ENCODE measurements at places on chromosomes 5 and 9.

DNA sequence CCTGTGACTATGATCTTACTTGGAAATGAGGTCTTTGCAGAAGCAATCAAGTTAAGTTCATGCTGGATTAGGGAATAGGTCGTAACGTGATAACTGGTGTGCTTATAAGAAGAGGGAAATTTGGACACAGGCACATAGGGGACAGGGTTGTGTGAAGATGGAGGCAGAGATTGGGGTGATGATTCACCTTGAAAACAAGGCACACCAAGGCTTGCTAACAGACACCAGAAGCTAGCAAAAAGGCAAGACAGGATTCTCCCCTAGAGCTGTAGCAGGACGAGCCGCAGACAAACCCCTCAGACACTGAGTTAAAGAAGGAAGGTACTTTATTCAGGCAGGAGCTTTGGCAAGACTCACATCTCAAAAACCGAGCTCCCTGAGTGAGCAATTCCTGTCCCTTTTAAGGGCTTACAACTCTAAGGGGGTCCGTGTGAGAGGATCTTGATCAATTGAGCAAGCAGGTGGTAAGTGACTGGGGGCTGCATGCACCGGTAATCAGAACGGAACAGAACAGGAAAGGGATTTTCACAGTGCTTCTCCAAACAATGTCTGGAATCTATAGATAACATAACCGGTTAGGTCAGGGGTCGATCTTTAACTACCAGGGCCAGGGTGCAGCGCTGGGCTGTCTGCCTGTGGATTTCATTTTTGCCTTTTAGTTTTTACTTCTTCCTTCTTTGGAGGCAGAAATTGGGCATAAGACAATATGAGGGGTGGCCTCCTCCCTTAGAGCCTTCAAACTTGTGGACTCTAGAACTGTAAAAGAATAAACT lies 57.5 kb upstream of the S1PR3 start:
- no peak for DNase-seq

GRCh38 chr9:27519466-27520465 lies 4.3 kb upstream of the IFNK start:
- DNase-seq, result no peak

DNA sequence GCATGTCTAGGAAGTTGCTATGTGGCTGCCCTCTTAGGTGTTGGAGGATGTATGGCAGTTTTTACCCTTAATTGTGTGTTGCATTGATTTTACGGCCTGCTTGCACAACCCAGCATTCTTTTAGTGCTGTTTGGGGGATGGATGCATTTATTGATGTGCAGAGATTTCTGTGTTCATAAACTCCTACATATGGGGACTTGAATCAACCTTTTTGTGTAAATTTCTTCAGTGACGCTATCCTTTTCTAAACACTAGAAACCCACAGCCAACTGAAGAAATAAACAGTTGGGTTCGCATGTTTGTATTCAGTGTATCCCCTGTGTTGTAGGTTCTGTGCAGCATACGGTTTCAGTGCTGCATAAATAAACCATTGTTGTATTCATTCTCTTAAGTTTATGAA lies 263.7 kb downstream of the RASEF start:
- DNase-seq, result no peak

DNA sequence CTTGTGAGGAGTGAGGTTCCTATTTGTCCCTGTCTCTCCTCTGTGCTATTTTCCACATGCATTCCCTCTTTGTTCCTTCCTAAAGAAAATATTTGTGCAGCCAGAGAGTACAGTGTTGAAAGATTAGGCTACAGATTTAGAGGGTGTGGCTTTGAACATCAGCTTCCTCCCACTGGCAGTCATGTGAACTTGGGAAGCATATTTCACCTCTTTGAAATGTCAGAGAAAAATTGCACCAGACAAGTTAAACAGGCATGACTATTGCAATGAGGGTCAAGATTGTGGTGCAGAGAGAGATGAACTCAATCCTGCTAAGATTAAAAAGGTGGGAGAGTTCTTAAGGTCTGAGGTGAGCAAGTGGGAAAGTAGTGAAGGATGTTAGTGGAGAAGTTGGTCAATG lies 641.0 kb downstream of the DNAH5 start:
- DNase-seq, result no peak

Measured in HFFc6 (cell line).